ENCODE measurements at places on chromosomes 4 and X.

DNA sequence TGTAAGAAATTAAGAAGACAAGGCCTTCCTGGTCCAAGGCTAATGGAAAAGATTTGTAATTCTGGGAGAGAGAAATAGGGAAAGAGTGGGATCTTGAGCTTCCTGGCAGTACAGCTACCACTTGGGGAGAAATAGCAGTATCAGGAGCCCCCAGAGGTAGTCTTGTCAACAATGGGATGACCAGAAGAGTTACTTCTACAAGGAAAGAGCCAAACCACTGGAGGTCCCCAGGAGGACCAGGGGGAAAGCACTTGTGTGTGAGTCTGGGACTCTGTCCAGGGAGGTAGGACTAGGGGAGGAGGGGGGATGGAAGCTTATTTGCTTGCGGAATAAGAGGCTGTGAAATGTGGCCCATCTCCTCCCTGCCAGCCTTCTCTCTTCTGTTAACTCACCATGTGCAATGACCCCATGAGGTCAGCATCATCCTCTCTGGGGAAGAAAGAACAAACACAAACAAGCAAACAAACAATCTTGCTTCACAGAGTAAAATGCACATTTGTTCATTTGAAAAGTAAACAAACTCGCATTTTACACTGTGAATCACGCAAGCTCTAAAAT is 160.1 kb downstream of the STK32B start:
- DNase-seq: no peak

DNA sequence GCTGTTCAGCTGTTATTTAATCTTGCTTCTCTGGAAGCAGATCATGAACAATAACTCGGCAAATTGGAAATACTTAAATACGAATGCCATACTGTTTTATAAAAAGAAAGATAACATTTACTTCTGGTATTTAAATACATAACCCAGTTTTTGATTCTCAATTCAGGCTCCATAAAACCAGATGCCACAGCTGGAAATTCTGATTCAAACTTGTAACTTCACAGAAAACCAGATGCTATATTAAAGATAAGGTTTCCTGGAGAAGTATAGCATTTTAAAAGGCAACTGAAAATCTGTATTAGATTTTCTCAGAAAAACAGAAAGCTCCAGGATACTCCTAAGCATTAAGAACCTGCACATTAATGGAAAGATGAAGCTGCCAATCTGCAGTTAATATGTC is 40.2 kb downstream of the STX18 start:
- no peak for DNase-seq

GRCh38 chrX:47571215-47571614 is 10.2 kb downstream of the ARAF start:
- DNase-seq: no peak

DNA sequence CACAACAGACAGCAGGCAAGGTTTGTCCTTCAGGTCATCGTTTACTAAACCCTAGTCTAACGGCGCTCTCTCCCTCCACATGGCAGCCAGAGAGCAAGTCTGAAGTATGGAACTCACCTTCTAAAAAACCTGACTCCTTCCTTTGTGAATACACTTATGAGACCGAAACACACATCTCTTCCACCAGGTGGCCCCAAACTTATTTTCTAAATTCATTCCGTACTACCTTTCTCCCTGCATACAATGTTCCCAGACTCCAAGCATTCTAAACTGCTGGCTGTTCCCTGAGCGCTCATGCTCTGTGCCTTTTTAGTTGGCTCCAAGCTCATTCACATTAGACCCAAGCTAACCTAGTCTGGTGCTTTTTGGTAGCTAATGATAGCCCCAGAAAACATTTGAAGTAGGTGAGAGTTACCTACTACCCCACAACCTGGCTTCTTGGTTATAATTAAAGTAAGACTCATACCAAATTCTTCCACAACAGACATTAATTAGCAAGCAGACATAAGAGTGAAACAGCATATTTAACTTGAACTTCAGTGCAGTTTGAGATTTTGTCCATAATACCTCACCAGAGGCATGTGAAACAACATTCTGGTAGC is 67.6 kb upstream of the DCLK2 start:
- peak; percentile 21 for DNase-seq

GRCh38 chr4:51909236-51909703 is 66.3 kb downstream of the DCUN1D4 start:
- DNase-seq: peak; percentile 78

DNA sequence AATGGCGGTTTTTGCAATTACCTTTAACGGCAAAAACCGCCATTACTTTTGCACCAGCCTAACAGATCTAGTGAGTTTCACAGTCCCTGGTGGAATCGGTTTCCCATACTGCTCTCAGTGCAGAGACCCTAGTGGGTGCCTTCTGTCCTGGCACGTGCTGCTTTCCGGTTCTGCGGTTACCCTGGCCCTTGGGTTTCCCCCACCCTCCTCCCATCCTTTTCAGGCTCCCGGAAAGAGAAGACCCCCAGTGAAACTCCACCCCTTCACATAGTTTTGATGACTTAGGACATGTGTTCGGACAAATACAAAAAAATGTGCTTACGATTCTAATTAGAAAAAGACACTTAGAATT is 36.9 kb downstream of the NLGN3 start:
- DNase-seq: no peak

DNA sequence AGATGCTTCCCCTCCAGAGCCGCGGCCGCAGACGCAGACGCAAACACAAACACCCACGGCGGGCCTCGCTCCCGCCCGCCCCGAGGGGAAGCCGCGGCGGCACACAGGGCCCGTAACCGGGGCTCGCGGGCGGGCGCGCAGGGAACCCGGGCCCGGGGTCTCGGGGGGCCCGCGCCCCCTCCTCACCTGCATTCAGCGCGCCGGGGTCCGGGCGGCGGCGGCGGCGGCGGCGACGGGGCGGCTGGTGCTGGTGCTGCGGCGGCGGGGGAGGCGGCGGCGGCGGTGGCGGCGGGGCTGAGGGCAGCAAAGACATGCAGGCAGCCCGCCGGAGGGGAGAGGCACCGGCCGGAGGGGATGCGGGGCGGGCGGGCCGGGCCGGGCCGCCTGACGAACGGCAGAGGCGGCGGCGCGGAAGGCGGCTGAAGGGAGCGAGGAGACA is 255 bp upstream of the CNOT6L start:
- no peak for DNase-seq

DNA sequence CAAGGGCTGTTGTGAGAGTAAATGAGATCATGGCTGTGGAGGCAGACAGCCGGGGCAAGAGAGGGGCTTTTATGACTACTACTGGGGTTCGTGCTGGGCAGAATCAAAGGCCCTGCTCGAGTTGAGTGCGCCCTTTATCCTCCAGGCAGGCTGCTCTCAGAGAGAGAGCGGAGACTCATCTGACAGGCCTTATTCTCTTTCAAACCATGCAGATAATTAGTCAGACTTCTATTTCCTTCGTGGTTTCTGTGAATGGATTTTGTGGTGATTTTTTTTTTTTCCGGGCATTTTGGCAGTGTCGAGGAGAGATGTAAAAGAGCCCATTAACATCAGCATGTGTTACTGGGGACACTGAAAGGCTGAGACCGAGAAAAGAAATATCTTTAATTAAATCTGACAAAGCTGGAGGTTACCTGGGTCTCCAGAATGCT is 73.6 kb downstream of the MED28 start:
- DNase-seq: no peak

GRCh38 chrX:9420275-9421265 is 44.3 kb upstream of the TBL1X start:
- DNase-seq: no peak

- no peak for DNase-seq
Measured at GRCh38 chr4:1045193-1045594, 33.8 kb downstream of the FGFRL1 start.

- DNase-seq: no peak
Measured at GRCh38 chrX:40201329-40201885, 103.6 kb upstream of the BCOR start.

DNA sequence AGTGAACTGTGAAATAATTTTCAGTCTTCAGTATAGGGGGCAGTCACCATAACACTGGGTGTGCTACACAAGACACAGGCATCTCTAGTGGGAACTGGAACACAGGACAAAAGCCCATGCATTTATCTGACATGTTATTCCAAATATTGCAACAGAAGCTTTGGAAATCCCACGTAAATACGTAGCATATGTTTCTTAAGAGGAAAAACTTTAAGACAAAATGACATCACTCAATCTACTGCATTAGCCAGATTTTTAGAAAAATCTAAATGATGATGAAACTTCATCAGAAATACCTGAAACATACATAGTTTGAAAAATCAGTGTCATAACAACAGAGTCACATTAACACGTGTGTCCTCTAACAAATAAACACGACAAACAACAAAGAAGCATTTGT is 14.5 kb downstream of the SHISA3 start:
- DNase-seq: no peak

DNA sequence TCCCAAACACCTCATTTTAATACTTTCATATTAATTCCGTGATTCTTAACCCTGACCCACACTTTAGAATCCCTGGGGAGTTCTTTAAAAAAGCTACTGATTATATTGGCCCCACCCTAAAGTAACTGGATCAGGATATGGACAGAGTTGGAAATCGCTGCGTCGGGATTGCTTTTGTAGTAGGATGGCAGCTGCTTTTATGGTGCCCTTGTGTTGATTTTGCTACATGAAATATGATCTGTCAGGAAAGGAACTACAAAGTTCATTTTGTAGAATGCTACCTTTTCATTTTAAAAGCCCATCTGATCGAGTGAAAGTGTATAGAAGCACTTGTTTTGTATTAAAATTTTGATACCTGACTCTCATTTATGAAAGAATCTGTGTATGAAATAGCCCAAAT is 43.6 kb downstream of the TMEM131L start:
- DNase-seq: peak; percentile 35

GRCh38 chr4:118807659-118808058 is 28.3 kb downstream of the SEC24D start:
- DNase-seq: no peak

DNA sequence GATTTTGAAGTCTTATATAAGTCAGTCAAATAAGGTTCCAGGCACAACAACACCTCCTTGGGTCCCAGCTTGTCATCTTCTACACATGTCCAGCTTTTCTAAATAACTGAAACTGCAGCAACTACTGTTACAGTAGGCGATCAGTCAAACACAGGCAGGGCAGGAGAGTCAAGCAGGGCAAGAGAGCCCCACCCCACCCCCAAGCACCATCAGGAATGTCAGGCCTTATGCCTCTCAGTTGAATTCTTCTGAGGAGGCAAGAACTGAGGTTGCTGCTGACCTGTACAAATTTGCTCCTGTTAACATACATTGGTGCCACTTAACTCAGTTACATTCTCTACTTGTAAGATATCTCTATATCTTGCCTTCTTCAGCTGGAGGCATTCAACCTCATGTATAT is 608.8 kb upstream of the PCDH10 start:
- DNase-seq: no peak

GRCh38 chr4:105709081-105709450 is 482 bp downstream of the GSTCD start:
- DNase-seq: peak; percentile 23

GRCh38 chr4:48108309-48109073 is 25.6 kb downstream of the TXK start:
- no peak for DNase-seq

DNA sequence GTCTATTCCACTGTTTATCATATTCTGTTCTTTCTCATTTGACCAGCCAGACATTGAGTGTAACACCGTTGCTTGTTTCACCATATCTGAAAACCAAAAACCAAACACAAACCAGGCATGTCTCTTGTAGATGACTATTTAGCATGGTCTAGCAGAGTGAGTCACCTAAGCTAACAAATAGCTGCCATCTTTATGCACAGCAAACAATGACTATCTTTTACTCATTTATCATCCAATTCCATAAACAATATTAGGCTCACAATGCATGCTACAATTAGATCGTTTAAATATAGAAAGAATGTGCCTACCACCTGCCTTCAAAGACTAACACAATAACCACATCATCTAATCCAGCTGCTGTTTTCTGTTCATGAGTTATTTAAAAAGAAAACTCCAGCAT is 495.4 kb downstream of the PCDH19 start:
- DNase-seq: peak; percentile 2

DNA sequence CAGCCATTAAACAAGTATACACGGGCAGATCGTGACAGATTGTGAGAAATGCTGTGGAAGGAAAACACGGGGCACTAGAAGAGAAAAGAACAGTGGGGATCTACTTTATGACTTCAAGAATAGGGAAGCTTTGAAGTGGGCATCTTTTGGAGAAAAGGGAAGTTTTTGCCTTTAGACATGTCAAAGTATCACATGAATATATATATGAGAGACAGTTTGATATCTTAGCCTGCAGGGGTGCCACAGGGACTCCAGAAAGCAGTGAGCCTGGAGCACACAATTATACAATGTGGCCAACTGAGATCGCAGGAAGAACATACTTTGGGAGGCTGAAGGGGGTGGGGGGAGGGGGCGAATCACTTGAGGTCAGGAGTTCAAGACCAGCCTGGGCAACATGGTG is 35.7 kb downstream of the RELL1 start:
- no peak for DNase-seq

GRCh38 chrX:150540965-150541364 is 27.5 kb upstream of the MTM1 start:
- DNase-seq: no peak

DNA sequence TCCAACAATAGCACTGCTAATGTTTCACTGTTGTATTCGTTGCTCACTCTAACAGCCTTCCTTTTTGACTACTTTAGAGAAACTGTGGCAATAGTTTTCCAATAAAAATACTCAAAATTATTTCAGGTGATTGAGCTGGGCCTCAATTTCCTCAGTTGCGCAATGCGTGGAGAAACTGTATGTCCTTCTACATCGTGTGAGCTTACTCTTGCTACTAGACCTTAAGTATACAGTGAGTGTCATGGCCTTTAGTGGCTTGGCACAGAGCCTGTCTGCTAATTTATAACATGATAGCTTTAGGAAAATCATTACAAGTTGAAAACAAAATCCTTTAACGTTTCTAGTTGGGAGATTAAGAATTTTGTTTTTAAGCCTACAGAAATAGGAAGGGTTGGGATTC is 114.5 kb downstream of the COL4A6 start:
- no peak for DNase-seq

DNA sequence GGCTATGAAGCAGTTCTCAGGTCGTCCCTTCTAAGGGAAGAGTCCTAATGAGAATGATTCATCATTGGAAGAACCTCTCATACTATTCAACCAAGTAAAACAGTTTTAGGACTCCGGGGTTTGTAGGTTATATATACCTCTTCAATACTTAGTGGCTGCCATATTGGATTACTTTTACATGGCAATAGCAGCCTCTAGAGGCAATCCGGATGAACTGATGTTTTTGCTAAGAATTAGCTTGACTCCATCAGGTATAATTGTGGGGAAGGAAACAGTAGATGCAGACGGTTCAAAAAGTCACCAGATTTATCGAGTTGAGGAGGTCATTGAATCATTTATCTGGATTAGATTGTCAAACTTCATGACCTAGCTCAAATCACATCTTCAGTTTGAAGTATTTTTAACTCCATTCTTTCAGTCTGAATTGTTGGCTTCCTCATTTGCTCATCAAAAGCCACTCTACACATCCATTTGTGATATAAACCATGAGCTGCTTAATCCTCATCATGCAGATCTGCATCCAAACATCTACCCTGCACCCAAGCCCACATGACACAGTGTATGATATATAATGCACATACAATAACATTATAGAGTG is 28.4 kb downstream of the GUCY1B1 start:
- DNase-seq: peak; percentile 20

GRCh38 chr4:48175806-48176205 is 41.8 kb upstream of the TXK start:
- DNase-seq: no peak

Data from HuH-7 (cell line).